Activated gamma-delta T cell treated with Interleukin-2 at 50 U/mL for 16 hours (primary cell): ENCODE measurements at places on chromosomes 5 and 9.

DNA sequence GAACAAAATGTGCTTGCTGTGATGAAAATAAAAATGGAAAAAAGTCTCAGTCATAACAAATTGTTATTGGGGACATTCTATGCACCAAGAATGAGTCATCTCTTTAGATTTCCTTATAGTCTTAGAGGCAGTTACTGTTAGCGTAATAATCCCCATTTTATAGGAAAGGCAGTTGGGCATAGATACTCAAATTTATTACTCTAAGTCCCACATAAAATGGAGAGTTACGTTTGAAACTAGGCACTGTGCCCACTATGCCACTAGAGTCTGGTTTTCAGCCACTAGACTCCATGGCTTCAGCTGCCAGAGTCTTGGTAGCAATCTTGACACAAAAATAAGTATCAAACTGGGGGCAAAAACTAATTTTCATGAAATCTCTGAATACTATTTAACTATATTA is 317.9 kb upstream of the MEF2C start:
- no peak for DNase-seq

DNA sequence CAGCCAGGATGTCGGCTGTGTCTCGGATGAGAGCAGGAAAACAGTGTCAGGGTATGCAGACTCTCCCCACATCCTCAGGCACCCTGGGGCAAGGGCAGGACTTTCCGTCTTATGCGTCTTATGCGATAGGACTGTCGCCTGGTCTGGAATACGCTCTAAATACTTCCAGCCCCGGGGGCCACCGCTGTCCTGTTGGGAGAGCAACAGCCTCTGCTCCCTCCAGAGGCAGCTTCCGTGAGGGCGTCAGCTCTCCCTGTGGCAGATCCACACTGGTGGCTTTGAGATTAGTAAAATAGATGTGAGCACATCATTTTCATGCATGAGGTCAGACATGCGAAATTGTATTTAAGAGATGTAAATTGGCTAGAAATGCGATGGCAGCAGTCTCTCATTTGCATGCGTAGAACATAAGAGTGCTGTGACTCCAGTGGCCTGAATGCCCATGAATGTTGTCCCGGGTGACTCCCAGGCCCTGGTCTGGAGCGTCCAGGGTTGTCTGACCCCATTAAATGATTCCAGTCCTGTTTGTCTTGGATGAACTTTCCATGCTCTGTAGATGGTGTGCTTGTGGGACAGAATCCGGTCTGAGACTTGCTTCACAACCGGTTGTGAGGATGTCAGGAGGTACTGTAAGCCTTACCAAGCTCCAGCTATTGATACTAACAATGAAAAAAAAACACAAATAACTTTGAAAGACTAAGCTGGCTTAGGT is 228.2 kb downstream of the SYK start:
- no peak for DNase-seq

DNA sequence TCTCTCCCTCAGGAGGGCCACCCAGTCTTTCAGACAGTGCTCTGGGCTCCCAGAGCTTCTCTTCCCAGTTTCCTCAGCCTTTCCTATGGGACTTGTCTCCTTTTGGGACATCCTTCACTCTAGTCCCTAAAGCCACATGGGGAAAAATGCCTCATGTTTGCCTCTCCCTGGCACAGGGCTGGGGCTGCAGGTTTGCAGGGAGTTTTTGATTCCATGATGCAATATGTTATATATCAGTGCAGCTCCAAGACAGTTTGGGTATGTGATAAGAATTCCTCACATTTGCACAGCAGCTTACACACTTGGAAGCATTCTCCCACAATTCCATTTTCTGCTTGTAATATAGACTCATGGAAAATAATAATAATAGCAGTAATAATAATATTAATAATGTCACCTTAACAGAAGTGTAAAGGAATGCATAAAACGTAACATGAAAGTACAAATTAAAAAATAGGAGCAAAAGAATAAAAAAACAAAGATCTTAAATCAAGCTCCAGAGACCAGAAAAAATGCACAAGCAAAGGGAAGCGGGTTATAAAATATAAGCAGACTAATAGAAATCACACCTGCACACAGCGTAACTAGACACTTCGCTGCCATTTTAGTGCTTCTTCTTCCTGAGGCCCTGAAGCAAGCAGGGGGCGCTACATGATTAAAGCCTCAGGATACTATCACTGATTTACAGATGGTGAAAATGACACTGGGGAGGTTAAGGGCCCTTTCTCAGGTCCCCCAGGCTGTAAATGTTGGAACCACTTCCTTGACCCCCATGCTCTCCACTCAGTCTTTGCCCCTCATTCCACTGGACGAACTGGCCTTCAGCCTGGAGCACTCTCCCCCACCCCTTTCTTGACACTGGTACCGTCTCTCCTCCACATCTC is 70.0 kb upstream of the IL17B start:
- no peak for DNase-seq

- no peak for DNase-seq
Measured at GRCh38 chr5:176547802-176548201, 1.3 kb upstream of the CDHR2 start.

- DNase-seq: no peak
Measured at GRCh38 chr9:88270413-88270812, 117.8 kb upstream of the SPIN1 start.

GRCh38 chr5:156623381-156624040 is 226.6 kb upstream of the PPP1R2B start:
- DNase-seq: no peak

DNA sequence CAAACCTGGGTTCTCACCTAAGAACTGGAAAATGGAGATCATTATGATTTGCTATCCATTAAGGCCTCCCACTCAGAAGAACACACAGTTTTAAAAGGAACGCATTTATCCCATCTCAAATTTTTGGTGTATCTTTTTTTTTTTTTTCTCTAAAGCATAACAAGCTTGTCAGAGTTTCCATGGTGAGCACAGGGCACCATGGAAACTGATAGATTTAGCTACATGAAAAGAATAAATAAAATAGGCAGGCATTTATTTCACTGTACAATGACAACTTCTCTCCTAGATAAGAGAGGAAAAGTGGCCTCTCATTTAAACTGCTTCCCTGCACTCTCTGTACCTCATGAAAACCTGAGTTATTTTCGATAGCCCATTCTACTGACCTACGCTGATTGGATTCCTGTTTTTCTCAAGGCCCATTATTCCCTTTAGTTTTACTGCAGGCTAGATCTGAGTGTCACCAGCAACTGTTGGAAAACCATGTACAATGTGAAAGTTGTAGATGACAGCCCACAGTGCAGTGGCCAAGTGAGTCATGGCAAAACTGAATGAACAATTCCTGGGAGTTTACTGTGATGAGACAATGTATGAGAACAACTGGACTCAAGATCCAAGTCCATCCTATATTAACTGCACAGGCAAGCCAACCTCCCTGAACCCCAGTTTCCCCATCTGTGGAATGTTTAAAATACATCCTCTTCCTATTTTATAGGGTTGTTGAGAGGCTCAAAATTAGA is 4.3 kb upstream of the GDA start:
- no peak for DNase-seq

DNA sequence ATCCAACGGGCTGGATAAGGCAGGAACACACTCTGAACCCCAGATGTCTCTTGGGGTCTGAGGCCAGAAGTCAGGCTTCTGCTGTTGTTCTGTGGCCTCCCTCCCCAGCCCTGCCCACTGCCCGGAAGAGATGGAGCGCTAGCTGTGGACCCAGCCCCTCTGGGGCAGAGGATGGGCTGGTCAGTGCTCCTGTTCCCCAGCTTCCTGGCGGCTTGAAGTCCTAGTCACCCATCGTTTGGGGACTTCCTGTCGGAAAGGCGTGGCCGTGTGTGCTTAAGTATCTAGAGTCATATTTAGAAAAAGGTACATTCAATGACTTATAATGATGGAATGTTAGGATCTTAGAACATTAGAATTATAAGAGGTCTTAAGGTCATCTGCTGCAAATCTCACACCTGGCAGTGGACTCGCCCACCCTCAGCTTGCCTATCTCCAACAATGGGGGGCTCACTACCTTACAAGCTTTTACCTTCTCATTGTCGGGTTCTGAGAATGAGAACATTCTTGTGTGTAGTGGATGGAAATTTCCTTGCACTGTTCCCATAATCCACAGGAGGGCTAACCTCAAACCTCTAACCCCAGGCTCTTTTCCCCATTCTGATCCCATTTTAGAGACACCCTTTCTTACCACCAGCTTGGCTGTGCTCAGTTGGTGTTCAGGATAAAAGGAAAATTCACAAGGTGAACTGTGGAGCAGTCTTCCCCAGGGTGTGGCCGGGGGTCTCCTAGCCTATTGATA is 13.4 kb upstream of the AIF1L start:
- DNase-seq: no peak

DNA sequence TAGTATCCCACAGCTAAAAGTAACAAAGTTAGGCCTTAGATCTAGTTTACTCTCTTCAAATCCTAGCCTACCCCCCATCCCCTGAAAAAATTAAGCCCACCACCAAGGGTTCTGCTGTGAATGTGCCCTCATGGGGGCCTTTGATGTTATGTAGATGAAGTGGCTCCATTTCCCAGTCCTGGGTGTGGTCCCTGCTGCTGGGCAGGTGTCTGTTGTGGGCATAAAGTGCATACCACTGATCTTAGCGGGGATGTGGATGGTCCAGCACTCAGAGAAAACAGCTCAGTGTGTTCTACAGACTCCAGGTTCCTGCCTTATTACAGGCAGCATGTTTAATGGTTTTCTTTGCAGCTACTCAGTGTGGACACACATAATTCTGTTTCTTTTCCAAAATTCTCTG is 1.9 kb downstream of the PCBD2 start:
- DNase-seq: no peak

DNA sequence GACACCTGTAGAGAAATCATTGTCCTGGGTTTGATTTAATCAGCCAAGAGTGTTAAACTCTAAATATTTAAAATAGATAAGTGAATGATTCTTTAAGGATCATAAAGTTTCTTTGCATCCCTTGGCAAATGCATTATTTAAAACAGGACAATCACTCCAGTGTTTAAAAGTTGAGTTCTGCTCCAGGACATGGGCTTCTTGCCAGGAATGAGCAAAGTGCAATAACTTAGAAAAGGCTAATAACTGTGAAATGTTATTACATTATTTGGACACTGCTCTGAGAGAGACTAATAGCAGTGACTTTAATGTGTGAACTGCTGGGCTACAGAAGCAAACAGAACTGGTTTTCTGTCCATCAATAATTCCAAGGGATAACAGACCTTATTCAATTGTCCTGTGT is 283.3 kb downstream of the GABRB2 start:
- DNase-seq: no peak

GRCh38 chr9:131943351-131943841 is 136.3 kb downstream of the MED27 start:
- DNase-seq: no peak
